ENCODE measurements at places on chromosomes 1 and 21.

- no peak for DNase-seq
These were observed 67.1 kb downstream of the HIVEP3 start for GRCh38 chr1:41851589-41851988.

- no peak for DNase-seq
These were observed 747 bp downstream of the ADAMTS1 start for GRCh38 chr21:26844258-26845065.

- no peak for DNase-seq
These were observed 28.2 kb upstream of the SLC30A1 start for GRCh38 chr1:211606914-211607753.

DNA sequence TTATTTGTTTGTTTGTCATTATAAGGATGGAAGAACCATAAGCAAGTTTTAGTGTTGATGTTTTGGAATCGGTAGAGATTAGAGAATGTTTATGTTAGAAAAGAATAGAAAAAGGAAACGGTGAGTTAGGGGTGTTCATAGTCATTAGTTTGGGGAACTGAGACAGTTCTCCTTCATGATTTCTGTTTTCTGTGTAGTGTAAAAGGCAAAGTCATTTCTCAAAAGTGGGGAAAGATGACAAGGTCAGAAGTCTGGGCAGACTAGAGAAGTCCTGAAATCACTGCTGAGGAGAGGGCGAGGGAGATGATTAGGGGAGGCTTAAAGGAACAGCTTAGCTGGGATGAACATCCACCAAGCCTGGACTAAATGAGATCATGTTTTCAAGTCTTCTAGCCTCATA is 498.9 kb downstream of the TTLL7 start:
- DNase-seq, result no peak

DNA sequence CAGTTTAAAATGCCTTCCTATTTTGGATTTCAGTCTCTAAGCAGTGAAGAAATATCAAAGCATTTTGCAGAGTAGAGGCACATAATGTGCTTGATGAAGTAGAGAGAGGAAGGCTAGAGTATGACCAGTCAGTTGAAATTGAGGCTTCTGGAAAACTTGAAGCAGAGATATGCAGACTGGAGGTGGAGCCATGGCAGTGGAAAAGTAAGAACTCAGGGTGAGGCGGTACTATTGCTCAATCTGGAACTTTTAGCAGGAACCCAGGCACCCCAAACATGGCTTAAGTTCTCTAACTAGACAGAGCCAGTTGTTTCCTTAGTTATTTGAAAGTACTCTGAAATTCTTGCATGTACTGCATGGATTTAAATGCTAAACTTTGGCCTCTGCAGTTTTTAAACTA is 288.6 kb downstream of the HHAT start:
- no peak for DNase-seq

DNA sequence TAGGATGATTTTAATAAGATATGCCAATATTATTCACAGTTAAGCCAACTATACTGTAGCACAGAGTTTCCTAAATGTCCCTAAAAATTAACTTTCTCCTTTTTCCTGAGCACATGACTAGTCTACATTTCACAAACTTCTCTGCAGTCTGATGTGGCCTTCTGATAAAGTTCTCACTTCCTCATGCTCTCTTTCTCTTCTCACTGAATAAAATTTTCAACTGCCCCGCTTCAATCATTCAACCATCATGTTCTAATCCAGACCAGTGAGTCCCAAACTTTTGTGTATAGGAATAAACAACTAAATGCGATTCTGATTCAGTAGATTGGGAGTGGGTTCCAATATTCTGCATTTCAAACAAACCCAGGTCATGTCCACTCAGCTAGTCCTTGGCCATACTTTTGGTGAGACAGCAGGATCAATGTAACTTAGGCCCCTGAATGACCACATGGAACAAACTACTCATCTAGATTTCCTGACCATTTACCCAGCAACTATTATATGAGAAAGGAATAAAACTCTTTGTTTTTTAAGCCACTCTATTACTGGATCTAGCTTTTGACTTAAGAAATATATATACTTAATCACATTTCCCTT is 20.1 kb downstream of the TUT4 start:
- no peak for DNase-seq

DNA sequence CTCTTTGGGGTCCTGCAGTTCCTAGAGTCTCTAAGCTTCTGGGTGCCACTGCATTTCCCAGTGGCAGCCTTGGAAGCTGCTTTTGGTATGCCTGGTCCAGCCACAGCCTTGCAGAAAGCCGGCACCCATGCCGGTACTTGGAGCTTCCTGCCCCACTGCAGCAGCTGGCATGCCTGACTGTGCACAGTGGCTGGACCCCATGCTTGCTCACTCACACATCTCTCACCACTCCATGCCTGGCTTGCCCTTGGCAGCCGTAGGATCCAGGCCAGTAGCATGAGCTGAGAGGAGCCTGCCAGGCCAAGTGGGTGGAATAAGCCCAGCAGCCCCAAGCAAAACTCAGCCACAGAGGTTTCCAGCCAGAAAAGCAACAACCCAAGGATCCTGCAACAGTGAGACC is 20.3 kb upstream of the FNBP1L start:
- no peak for DNase-seq

DNA sequence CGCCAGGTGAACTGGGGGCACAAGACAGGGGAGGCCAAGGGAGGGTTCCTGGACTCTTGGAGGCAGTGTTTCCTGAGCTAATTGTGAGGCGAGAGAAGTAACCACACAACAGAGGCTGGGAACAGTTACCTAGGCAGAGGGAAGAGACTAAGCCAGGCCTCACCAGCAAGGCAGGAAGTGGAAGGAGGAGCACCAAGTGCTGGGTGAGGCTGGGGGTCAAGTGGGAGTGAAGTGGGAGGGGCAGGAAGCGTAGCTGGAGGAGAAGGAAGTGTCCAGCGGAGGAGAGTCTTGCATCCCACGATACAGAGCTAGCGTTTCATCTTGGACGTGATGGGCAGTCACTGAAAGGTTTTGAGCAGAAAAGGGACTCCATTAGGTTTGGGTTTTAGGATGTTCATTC is 48.3 kb upstream of the CAPZB start:
- DNase-seq, result no peak

DNA sequence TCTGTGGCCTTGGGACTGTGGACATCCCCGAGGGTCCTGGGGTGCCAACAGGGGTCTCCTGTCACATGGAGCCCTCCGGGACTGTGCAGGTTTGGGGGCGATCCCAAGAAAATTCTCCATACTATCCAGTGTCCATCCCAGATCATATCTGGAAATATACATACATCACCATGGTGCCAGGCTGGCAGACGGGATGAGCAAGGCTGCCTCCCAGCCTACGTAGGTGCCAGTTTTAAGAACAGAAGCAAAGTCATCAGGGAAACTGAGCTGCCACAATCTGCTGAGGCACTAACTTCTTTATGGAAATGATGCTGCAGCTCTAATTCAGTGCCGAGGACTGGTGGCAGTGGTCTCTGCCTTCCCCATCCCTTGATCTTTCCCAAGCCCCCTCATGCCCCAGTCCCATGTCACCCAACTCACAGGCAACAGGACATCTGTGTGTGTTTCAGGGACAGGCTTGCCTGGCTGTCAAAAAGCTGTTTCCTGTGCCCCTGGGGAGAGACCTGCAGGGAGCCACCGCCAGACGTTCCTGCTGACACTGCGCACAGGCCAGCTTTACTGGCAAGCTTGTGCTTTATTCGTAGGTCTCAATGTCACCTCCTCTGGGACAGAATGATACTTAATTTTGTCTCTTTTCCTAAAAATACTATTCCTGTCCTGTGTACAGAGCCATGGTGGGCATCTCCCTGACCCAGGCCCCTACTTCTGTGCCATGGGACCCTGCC is 15.5 kb downstream of the TEX35 start:
- DNase-seq, result no peak

DNA sequence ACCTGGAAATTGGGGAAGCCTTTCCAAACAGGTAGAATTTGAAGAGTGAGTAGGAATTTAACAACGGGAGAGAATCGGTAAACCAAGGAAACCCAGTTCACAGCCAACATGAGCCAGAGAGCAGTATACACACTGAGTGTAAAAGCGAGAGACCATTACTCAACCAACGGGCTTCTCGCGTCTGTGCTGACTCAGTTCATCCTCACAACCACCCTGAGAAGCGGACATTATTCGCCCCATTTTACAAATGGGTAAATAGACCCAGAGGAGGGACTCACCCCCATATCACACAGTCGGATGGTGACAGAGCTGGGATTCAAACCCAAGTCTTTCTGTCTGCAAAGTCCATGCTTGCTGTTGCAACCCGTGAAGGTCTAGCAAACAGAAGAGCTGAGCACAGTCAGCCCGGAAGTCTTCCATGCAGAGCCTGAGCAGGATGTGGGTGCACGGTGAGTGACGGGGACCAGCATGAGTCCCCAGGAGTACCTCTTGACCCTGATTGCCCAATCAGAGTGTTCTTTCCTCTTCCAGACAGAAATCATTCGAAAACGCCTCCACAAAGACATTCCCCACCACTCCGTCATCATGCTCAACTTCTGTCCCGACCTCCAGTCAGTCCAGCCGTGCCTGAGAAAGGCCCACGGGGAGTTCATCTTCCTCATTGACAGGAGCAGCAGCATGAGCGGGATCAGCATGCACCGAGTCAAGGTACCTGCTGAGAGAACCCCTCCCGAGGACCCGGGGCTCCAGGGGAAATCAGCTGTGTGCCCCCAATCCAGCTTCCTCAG is 32.3 kb downstream of the VWA5B1 start:
- no peak for DNase-seq

- DNase-seq, result no peak
These were observed 469.6 kb downstream of the DPYD start for GRCh38 chr1:97451046-97451826.

DNA sequence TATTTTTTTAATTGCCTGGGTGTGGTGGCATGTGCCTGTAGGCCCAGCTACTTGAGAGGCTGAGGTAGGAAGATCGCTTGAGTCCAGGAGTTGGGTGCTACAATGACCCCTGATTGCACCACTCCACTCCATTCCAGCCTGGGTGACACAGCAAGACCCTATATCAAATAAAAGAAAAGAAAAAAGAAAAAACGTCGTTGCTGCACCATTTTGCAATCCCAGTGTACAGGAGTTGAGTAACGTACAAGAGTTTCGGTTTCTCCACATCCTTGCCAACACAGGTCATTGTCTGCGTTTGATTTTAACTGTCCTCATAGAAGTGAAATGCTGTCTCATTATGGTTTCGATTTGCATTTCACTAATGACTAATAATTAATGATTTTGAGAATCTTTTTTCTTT is 7.9 kb downstream of the ZNF684 start:
- no peak for DNase-seq

- DNase-seq, result no peak
These were observed 737 bp upstream of the SMAP2 start for GRCh38 chr1:40372658-40373322.

GRCh38 chr1:43565600-43566360 is 35.1 kb downstream of the PTPRF start:
- DNase-seq, result no peak

GRCh38 chr1:11061652-11062365 is 2.0 kb upstream of the SRM start:
- DNase-seq, result no peak

- no peak for DNase-seq
These were observed at the start of gene ELF3 for GRCh38 chr1:202010180-202011015. TSS of gene ELF3 (plus strand) at chr1:202010587. CDS start at chr1:202011137, 550 bp downstream.

DNA sequence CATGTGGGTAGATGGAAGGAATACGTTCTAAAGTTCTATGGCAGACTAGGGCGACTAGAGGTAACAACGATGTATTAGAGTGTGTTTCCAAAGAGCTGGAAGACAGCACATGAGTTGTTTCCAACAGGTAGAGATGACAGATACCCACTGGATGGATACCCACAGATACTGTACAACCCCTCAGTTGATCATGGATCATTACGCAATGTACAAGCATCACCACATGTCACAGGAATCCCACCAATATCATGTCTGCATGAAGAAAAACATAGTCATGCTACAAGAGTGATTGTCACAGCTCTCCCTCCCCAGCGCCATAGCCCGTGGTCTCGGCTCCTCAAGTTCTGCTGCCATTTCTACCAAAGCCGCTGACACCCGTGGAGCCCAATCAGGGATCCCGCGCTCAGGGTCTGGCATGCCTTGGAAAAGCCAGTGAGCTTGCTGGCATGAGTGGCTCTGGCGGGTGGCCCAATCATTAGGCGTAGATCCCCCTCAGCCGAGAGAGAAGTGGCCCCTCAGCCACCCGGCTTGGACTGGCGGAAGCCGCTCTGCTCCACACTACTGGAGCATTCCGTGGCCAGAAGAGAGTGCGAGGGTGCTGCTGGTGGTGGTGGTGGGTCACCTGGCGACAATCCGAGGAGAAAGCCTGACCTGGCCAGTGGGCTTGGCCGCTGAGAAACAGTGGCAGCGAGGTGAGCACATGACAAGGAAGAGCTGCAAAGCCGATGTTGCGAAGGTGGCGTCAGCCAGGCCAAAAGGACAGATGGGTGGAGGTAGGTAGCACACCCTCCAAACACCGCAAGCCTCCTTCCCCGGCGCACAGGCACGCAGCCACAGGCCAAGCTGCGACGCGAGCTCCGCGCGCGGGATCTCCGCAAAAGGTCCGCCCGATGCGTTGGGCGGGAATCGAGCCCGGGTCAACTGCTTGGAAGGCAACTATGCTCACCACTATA is 65.7 kb upstream of the FCGR2A start:
- DNase-seq, result no peak

GRCh38 chr1:116811321-116811720 is 57.1 kb downstream of the CD2 start:
- no peak for DNase-seq

DNA sequence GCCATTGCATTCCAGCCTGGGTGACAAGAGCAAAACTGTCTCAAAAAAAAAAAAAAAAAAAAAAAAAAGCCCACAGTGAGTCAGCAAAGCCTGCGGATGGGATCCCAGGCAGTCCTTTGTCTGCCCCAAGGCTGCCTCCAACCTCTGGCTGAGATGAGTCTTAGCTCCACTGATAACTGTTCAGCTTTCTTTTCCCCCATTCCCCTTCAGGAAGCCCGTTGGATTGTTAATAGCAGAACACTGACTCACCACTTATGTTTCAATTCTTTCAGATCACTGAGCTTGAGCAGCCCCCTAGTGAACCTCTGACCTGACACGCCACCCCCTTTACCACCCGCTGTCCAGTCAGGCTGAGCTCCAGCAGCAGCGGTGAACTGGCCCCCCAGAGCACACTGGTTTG is 57.5 kb downstream of the ERG start:
- no peak for DNase-seq

DNA sequence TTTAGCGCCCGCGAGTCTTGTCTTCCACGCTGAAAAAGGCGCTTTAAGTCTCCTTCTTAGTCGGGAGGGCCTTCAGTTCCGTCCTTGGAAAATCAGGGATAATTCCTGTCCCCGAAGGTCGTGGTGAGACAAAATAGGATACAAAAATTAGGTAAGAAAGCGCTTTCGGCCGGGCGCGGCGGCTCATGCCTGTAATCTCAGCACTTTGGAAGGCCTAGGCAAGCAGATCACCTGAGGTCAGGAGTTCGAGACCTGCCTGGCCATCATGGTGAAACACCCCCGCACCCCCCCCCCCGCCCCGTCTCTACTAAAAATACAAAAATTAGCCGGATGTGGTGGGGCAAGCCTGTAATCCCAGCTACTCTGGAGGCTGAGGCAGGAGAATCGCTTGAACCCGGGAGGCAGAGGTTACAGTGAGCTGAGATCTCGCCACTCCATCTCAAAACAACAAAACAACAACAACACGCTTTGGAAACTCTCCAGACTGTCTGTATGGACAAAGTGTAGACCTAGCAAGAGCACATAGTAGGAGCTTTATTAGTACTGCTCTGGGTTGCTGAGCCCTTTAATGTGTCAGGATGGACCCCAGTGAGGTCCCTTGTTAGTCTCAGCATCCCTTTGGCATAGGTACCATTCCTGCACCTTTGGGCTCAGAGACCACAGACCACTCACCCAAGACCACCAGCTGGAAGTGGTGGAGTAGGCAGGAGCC is 790 bp upstream of the TMEM54 start:
- DNase-seq, result no peak
